ENCODE measurements at places on chromosomes 2 and 18.
A peak's percentile ranks its signal among the peaks of the same experiment; 100 is the strongest.

DNA sequence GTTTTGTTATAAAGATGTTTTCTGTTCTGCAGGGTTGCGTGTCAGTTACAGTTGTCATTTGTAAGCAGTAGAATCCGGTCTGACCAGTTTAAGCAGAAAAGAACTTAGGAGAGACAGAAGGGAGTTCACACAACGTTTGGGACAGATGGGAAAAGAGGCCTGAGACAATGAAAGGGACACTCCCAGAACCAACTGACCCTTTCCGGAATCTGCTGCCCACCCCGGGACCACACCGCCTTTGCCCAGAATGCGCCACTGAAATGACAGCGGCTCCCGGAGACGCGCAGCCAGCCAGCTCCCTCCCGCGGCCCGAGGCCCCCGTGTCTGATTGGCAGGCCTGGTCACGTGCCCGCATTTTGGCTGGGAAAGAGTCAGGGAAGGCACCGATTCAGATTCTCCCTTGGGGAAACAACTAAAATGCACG, 244.6 kb downstream of the BCL2 start:
- peak; percentile 52 for DNase-seq

- DNase-seq: peak; percentile 8
Measured at GRCh38 chr2:241211276-241211675, 22.8 kb downstream of the ANO7 start.

DNA sequence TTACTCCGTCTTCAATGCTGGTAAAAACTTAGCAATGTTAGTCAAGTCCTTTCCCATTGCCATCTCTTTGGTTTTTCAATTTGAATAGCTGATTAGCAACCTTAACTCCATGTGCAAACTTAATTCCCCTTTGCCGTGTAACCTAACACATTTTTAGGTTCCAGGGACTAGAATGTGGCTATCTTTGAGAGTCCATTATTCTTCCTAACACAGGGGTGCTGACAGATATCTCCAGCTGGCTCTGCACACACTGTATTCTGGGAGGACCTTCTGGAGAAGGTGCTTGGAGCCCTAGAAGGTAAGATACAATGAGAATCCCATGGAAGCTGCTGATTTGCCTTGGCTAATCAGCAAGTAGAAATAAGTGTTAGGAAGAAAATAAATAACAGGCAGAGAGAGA, 104.6 kb upstream of the STON1 start:
- no peak for DNase-seq

GRCh38 chr2:231554748-231555545, 24.7 kb upstream of the NMUR1 start:
- no peak for DNase-seq

DNA sequence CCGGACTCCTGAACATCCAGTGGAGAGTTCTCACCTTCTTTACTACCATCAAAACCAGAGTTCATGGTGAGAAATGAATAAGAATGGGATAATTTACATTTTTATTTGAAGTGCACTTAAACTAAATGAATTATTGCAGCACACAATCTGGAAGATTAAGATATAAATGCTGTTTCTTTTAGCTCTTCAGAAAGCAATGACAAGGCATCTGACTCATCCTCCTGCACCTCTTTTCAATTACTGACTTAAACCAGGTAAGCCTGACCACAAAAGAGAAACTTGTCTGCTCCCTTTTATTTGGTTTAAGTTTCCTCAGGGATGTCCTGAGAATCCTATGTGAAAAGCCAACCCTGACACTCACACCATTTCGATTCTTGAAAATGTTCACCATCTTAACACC, 720 bp upstream of the DSC2 start:
- DNase-seq: no peak

DNA sequence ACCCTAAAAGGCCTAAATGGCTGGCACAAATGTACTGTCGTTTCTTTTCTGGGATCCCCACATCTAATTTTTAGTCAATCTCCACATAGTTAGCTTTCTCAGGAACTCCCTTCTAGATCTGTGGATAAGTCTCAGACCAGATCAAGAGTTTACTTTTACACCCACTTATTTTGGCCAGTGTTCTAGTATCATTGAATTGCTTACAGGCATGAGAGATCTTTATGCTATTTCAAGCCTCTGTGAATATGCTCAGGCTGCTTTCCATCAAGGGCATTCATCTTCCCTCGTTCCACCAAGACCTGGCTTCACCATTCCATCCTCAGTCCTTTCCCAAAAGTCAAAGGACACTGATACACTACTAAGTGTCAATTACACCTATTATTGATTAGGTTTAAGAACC, 27.8 kb upstream of the SCN1A start:
- no peak for DNase-seq

DNA sequence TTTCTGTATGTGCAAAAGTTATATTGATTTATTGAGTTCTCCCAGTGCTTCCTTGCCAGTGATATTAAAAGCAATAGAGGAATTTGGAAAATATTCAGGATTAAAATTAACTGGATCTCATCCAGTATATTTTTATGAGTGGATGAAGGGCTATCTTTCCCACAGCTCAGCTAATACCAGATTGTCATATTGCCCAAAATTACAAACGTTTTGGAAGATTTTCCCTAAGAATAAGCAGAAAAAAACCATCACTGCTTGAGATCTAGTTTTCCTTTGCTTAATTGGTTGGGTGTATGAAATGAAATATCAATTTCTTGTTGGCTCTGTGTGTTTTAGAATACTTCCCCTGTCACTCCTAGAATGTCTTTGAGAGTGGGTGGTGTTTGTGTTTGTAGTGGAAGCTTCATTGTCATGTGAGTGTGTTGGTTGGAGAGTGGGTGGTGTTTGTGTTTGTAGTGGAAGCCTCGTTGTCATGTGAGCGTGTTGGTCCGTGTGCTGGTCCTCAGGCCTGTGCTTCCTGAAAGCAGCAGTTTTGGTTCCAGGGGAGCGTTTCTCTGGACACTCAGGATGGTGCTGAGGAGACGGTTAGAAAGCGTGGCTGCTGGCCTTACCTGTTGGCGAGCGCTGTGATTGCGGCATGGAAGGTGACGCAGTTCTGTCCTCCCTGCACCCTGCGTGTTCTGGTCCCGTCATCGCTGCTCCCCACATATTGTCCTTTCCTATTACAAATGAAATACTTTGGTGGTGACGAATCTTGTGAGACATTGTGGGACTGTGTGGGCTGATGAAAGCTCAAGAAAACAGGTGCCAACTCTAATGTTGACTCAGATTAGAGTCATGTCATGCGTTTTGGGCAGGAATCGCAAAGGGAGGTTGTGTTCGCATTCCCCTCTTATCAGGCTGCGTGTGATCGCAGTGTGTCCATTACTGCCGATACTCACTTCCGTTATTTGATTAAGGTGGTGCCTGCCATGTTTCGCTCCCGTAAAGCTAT, 12.4 kb downstream of the ASB1 start:
- no peak for DNase-seq

GRCh38 chr2:71534826-71535225, 81.5 kb downstream of the DYSF start:
- DNase-seq: no peak

GRCh38 chr2:223989206-223989855, 32.1 kb downstream of the MRPL44 start:
- no peak for DNase-seq

GRCh38 chr2:238467792-238468191, 41.1 kb downstream of the ASB1 start:
- DNase-seq: no peak

- no peak for DNase-seq
Measured at GRCh38 chr2:20649576-20649975, 1.3 kb downstream of the HS1BP3 start.

GRCh38 chr2:158998551-158999248, 30.3 kb downstream of the TANC1 start:
- DNase-seq: no peak

DNA sequence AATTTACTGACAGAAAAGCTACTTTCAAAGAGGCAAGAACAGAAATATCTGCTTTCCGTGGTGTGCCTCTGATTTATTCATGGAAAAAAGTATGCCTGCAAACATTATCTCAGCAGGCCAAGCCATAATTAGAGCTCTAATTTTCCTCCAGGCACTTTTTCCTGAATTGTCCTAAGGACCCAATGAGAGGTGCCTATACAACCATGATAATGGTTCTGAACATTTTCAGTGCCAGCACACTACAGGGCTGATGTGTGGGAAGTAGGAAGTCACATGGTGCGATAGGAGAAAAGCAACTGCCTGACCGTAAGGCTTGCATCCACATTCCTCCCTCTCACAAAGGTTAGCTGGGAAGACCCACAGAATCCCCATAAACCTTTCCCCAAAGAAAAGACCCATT, 45.9 kb upstream of the EGR4 start:
- no peak for DNase-seq

Measured in NCI-H1436 (cell line).